ENCODE measurements at places on chromosomes 16 and 17.

GRCh38 chr17:74027444-74027843 lies 176.0 kb upstream of the RPL38 start:
- no peak for DNase-seq

DNA sequence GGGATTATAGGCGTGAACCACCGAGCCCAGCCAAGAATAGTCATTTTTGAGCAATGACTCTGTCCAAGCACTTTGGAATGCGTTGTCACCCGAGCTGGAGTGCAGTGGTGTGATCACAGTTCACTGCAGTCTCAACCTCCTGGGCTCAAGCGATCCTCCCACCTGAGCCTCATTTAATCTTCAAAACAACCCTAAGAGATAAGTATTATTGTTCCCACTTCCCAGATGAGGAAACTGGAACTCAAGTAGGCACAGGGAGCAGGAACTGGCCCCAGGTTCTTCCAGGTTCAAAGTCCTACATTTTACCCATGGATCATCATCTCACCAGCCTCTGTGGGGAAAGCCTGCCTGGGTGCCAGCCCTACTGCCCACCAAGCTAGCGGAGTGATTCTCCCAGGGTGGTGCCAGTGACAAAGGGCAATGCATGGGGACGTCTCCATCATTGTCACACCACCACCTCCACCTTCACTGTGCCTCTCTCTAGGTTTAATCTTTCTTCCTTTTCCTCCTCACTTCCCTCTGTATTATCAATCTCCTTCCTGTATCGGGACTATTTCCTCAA lies 11.3 kb upstream of the RNF157 start:
- no peak for DNase-seq

DNA sequence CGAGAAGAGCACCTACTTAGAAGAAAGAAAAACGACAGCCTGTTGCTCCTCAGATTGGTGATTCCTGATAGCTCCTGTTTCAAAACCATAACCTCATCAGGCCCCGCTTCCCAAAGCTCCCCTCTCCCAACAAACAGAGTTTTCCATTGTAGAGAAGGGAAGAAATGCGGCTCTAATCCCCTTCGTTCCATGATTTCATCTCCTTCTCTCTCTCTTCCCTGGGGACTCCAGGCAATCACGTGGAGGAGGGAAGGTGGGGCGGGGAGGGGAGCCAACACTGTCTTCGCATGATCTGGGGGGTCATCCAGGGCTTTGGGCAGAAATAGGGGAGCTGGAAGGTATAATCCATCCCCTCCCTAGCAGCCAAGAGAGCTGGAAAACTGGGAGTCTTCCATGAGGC lies 43.4 kb downstream of the MEOX1 start:
- no peak for DNase-seq

DNA sequence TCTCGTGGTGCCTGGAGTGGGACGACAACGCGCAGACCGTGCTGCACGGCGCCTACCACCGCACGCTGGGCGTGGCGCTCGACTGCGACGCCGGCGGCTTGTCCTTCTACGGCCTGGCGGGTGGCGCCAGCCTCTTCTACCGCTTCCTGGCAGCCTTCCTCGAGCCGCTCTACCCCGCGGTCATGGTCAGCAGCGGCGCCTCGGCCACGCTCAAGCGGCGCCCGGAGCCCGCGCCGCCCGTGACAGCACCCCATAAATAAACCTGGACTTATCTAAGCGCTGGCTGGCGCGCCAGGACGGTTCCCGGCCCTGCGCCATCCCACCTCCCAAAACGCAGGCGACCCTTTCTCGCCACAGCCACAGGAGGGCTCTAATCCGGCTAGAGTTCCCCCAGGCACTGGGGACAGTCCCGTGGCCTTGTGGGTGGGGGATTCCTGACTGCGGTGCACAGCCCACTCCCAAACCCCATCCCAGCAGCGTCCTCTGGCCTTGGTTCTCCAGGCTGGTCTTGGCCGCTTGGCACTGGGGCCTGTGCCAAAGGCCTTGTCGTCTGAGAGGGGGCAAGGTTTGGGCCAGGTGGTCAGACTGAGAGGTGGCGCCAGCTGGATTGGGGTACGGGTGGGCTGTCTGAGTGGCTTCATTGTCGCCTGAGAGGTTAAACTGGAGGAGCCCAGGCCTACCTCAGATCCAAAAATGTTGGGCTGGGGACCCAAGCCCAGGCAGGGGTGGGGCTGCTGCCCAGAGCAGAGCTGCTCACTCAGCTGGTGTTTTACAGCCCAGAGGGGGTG lies 10.1 kb upstream of the SLC16A5 start:
- DNase-seq = no peak

DNA sequence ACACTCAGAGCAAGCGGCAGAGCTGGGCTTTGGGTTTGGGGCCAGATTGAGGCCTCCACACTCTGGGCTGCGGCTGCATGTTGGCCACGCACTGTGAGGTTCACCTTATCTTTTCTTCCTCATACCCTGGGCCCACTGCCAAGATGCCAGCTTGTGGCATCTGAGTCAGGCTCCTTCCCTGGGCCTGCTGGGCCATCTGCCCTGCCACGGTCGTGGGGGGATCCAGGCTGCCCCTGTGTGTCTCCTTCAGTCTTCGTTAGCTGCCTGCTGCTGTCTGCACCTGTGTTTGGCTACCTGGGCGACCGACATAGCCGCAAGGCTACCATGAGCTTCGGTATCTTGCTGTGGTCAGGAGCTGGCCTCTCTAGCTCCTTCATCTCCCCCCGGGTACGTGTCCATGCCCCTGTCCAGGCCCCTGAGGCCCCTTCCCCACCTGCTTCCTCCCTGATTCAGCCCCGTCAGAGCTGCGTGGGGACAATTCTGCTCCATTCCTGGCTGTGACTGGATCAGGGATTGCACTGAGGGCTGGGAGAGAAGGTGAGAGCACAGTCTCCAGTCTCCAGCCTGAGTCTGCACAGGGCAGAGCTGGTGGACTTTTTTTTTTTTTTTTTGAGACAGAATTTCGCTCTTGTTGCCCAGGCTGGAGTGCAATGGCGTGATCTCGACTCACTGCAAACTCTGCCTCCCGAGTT lies 11.2 kb downstream of the SPNS3 start:
- DNase-seq = no peak

DNA sequence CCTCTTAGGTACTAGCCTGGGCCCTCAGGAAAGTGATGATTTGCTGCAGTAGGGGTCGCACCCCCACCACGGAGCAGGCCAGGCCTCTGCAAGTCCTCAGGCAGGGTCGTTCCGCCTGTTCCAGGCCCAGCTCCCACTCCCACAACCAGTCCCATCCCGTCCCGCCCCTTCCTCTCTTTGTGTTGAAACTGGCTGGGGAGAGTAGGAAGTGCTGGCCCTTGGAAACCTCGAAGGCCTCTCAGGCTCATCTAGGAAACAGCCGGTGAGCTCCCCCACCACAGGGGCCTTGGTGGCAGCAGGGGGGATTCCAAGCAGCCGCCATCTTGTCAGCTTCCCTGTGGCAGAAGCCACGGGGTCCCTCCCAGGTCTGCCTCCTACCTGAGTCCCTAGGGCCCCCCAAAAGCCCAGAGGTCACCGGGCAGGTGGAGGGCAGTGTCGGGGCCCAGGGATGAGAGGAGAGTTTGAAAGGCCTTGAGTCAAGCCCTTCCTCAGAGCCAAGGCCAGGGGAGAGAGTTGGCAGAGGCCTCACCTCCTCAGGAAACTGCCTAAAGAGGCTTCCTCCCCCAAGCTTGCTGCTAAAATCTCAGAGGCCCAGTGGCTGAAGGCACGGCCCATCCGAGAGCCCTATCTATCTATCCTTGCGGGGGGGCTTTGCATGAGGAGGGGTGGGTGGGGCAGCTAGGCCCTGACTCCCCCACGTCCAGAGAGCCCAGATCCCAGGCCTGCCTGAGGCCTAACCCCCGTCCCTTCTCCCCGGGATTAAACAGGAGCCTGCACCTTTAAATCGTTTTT lies 22.2 kb downstream of the MMP15 start:
- DNase-seq = no peak

- no peak for DNase-seq
These were observed 35.3 kb downstream of the NOL11 start for GRCh38 chr17:67753026-67753425.

DNA sequence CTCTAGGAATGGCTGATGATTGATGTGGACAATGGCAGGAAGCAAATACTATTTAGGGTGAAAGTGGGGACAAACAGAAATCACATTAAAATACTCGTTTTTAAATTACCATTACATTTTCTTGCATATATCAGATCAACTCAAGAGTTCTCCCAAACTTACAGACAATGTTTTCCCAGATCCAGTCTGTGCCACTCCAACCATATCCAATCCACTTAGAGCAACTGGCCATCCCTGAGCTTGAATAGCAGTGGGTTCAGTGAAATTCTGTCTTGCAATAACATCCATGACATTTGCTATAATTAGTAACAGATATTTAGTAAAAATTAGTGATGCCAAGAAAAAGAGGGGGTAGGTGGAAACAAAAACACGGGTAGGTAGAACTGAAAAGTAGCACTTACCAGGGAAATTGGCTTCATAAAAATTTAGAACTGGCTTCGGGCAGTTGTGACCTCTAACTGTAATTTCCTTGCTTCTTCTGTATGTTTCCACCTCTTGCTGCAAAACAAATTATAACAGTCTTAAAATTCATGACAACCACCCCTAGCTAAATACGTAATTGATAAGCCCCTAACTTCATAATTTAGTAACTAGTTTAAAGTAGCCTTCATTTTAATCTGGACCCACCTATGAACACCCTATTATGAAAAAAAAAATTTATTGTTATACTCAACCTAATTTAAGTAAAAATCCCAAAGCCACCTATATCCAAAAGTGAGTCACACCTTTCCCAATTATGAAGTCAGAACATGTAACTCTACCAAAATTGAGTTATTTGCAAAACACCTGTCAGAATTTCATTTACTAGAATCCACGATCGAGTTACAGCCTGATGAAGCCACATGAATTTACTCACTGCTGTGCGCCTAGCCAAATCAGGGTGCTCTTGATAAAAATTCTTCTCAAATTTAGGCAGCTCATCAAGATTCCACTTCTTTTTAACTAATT lies 2.0 kb downstream of the DDX5 start:
- no peak for DNase-seq

GRCh38 chr16:75216127-75216526 lies 2.7 kb upstream of the CTRB1 start:
- DNase-seq = no peak

GRCh38 chr16:4556580-4556979 lies 440 bp downstream of the C16orf96 start:
- no peak for DNase-seq

DNA sequence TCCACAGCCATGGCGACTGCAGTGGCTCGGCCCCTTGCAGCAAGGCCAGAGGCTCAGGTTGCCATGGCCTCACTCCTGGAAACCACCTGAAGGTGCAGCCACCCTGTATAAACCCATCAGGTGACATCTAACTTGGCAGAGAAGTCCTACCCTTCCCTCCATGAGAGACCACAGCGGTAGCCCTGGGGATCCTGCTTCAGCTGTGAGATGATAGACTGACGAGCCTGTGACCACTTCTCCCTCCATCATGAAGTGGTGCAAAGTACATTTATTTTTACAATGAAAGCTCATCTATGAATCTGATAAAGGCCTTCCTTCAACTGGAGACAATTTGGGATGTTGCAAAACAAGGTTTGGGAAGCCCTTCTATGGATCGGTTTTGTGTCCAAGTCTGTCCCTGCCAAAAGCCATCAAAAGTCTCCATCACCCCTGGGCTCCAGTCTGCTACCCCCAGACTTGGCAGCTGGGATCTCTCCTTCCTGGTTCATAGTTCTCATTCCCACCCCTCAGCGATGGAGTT lies 1.8 kb downstream of the ZACN start:
- DNase-seq = no peak

- no peak for DNase-seq
These were observed 8.3 kb downstream of the ANKRD40CL start for GRCh38 chr17:50758989-50759544.

- no peak for DNase-seq
These were observed 1.7 kb upstream of the MRM1 start for GRCh38 chr17:36599546-36600250.

- no peak for DNase-seq
These were observed 732 bp downstream of the PNPO start for GRCh38 chr17:47942096-47942510.

GRCh38 chr17:44578947-44579346 lies 21.7 kb downstream of the FZD2 start:
- no peak for DNase-seq

DNA sequence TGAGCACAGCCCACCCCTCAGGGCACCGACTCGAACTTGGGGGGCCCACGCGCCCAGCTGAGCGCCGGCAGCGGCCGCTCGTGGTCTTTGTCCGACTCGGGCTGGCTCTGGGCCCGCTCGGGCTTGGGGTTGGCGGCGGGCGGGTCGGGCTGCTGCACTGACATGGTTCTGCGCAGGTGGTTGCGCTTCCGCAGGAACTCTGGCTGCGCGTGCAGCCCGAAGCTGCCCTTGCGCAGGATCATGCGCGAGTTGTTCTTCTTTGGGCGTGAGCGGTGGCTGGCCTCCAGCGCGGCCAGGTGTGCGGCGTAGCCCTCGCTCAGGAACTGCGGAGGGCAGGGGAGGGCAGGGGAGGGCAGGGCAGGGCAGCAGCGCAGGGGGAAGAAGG lies 11.1 kb downstream of the PIMREG start:
- DNase-seq = no peak

GRCh38 chr17:9086577-9086976 lies 65.3 kb downstream of the NTN1 start:
- DNase-seq = no peak

DNA sequence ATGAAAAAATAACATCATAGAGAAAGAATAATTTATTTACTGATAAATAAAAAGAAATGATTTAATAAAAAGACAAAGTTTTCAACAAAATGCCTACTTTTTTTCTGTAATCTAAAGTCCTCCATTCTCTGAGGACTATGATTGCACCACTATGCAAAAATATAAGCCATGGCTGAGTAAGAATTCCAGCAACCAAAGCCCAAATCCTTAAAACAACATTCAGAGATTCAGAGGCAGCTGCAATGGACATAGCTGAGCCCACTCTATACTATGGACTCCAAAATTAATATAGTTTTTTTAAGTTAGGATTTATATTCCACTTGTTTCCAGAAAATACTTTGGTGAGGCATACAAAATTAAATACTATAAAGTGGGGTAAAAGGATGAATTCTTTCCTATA lies 169.5 kb upstream of the C17orf78 start:
- no peak for DNase-seq

GRCh38 chr16:62954144-62955032 lies 918.1 kb upstream of the CDH8 start:
- no peak for DNase-seq

DNA sequence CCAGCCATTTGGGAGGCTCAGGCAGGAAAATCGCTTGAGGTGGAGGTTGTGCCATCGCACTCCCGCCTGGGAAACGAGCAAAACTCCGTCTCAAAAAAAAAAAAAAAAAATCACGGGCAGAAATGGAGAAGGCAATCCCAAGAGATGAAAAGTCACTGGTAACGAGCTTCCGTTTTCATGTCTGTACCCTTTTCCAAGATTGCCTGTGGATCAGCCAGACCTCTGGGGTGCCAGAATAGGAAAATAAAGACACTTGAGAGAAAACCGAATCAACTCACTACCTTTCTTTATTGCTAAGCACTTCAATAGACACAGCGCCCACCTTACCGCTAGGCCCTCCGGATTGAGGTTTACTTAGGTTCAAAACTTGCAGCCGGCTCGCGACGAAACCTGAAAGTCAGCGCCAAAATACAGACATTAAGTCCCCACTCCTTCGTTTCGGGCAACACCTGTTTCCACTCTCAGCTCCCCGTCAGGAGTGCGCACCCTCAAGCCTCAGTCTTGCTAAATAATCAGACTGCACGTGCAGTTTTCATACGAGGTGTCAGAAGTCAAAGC lies 970 bp upstream of the TRAF7 start:
- DNase-seq = no peak

GRCh38 chr17:41959336-41960095 lies 7.1 kb upstream of the CNP start:
- DNase-seq = peak; percentile 54
